ENCODE measurements at places on chromosomes 5 and 9.

DNA sequence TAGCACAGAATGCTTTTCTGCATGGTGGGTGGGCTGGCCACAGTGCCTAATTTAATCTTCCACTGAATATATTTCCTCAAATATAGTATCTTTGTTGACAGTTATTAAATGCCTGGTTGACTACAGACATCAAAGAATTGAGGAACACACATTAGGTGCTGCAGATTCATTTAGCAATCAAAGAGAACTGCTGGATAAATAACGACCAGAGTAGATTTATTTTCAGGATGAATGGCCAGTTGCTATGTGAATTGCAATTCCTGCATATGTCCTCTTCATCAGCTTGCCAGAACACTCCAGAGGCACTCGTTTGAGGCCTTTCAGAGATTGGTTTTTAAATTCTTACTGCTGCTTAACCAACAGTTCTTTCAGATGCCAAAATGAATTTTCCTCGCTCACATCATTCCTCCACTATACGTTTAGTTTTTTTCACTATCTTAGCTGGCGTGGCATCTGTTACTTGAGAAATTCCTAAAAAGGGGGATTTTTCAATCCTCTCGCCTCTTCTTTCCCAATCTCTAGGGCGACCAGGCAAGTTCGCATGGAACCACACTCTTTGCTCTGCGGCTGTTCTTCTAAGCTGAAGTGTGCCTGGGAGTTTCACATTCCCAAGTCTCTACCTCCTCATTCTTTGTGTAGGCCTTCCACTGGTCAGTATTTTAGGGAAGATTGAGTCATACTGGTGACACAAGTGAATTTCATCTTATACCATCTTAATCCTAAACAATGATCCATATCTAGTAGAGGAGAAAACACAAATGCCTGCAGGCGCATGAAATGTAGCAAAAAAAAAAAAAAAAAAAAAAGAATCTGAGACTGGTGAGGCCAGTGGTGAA is 237.1 kb upstream of the NMUR2 start:
- no peak for DNase-seq

- no peak for DNase-seq
Measured at GRCh38 chr5:58551492-58551891, 31.4 kb upstream of the RAB3C start.

- no peak for DNase-seq
Measured at GRCh38 chr5:111962906-111963305, 205.9 kb upstream of the NREP start.

DNA sequence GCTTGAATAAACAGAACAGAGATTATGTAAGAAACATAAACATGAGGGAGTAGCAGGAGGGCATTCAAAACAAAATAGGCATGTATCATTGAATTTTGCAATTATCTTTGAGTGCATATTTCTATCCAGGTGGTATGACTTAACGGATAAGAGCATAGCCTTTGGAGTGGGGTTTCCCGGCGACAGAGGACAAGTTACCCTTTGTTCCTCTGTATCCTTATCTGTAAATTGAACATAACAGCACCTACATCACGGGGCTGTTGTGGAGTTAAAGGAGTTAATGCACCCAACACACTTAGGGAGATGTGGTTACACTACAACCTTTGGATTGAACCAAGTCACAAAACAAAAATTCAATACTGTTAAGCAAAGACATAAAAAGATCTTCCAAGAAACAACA is 314.6 kb upstream of the KIF2A start:
- no peak for DNase-seq
